ENCODE measurements at places on chromosomes 2 and 18. TPM values are rescaled to one million over a fixed set of nuclear protein-coding genes. Genes with fewer than 3 reads are reported as not detected.

ALS2 gene
- total RNA-seq: 14.7 TPM

LAMA3 gene
- 8.0 TPM for total RNA-seq

GRCh38 chr2:20618468-20618885 lies 32.4 kb downstream of the HS1BP3 start:
- peak overlapping the region; percentile 90 for H3K27ac ChIP-seq
- no peaks in the 10 kb centered on the region for H3K27me3 ChIP-seq
- no peaks in the 10 kb centered on the region for H3K36me3 ChIP-seq
- H3K4me3 ChIP-seq: no peak overlapping the region

KLHL14 gene
- 0.23 TPM for total RNA-seq

DNA sequence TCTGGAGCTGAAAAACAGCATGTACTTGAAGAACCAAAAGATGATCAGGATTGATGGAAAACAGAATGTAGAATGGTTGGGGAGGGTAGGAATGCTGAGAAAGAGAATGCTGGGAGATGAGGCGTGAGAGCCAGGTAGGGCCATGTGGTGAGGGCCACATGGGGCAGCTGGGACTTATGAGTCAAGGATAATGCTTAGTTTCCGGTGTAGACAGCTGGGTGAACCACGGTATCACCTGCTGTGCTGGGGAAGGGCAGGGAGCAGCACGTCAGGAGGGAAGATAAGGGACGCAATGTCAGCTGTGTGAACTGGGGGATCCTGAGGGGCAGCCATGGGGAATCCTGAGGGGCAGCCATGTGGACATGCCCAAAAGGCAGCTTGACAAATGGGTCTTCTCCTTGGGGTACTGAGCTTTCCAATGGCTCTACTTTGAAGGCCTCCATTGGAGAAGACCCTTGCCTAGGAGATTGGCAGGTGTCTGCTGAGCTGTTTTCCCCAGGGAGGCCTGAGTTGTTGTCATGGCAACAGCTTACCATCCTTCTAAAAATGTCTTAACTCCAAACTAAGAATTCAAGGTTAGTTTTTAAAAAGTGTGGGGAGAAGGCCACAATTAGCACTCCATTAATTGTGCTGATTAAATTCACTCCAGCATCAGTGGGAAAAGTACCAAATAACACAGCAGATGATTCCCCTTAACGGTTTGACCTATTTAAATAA lies 51.1 kb downstream of the MTHFD2 start:
- no peaks in the 10 kb centered on the region for H3K36me3 ChIP-seq
- no peaks in the 10 kb centered on the region for H3K27me3 ChIP-seq
- no peaks in the 10 kb centered on the region for H3K4me1 ChIP-seq
- DNase-seq: no peak
- no peak overlapping the region for H3K4me3 ChIP-seq

- H3K4me3 ChIP-seq: no peak overlapping the region
- no peak overlapping the region for H3K27ac ChIP-seq
- no peaks in the 10 kb centered on the region for H3K4me1 ChIP-seq
- H3K36me3 ChIP-seq: no peaks in the 10 kb centered on the region
- no peak for DNase-seq
- H3K27me3 ChIP-seq: no peaks in the 10 kb centered on the region
These were observed 13.4 kb downstream of the ARHGEF4 start for GRCh38 chr2:130849896-130850787.

- no peak for DNase-seq
- H3K4me3 ChIP-seq: no peak overlapping the region
- H3K36me3 ChIP-seq: no peaks in the 10 kb centered on the region
- no peaks in the 10 kb centered on the region for H3K27me3 ChIP-seq
- H3K27ac ChIP-seq: no peak overlapping the region
These were observed 62.8 kb upstream of the SLC39A10 start for GRCh38 chr2:195594248-195594647.

PTPRM gene
- total RNA-seq: 56.9 TPM

DNA sequence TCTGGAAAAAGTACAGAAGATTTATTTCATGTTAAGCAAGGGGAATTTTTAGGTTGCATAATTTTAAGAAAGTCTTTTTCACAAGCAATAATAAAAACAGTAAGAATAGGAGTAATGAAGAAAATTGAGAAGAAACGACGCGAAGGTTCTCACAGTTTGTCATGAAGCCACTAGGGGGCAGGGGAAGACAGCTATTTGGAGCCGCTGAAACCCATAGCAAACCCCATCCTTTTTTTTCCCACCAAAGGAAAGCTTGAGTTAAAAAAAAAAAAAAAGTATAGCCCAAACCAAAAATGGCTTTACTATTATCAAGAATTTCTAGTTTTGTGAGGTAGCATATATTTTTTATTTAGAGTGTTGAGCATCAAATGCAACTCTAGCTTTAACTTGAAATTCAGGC lies 300.9 kb downstream of the PHLPP1 start:
- H3K36me3 ChIP-seq: no peaks in the 10 kb centered on the region
- H3K4me3 ChIP-seq: no peak overlapping the region
- H3K27me3 ChIP-seq: no peaks in the 10 kb centered on the region
- no peaks in the 10 kb centered on the region for H3K4me1 ChIP-seq
- H3K27ac ChIP-seq: no peak overlapping the region

DUSP2 gene
- total RNA-seq: 1.4 TPM

DNA sequence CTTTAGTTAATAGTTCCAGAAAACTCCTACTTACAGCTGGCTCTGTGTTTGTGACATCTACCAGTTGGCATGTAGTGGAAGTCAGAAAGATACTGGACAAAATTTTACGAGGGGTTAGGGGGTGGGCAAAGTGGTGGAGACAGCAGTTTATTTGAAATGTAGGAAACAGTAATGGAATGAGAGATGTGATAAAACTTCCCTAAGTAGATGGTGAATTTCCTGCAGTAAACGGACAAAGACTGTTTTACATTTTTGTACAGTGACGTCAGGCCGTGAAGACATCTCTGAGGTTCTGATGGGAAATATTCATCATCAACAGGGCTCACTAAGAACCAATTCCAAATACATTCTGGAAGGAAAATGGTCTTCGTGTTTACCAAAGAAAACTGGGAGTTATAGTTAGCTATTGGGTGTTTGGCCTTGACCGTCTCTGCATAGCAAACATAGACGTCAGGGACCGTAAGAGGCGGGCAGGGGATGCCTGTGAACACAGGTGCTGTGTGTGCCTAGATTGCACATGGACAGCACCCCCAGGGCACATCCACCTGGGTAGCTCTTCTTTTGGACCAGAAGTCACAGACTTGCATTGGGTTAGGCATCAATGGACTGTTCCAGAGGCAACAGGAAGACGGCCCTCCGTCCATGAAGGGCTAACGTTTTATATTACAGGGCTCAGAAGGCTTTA lies 131.5 kb downstream of the ZNF516 start:
- DNase-seq: peak; percentile 50
- no peaks in the 10 kb centered on the region for H3K36me3 ChIP-seq
- peak overlapping the region; percentile 87 for H3K27ac ChIP-seq

- H3K4me3 ChIP-seq: no peak overlapping the region
- H3K27ac ChIP-seq: no peak overlapping the region
- DNase-seq: peak; percentile 58
- H3K27me3 ChIP-seq: no peaks in the 10 kb centered on the region
- no peaks in the 10 kb centered on the region for H3K36me3 ChIP-seq
These were observed 7.8 kb upstream of the GIGYF2 start for GRCh38 chr2:232689152-232689910.

DNA sequence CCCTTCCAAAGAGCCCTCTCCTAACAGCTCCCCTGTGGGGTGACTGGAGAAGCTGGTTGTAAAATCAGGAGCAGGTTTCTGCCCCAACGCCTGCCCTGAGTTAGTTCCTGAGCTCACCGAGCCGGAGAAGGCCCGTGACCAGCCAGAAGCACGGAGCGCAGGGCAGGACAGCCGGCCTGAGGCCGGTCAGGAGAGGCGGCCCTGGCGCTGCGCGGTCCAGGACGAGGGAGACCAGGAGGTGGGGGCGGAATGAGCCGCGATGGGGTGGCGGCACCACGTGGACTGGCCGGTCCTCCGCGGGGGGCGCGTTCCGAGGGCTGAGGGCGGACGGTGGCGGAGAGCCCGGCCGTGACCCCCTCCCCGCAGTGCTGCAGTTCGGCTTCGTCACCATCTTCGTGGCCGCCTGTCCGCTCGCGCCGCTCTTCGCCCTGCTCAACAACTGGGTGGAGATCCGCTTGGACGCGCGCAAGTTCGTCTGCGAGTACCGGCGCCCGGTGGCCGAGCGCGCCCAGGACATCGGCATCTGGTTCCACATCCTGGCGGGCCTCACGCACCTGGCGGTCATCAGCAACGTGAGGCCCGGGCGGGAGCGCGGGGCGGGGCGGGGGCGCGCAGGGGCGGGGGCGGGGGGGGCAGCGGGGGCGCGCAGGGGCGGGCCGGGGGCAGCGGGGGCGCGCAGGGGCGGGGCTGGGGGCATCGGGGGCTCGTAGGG lies 29.0 kb downstream of the ANO7 start:
- H3K27ac ChIP-seq: peak overlapping the region; percentile 94
- peak; percentile 84 for DNase-seq
- H3K36me3 ChIP-seq: no peaks in the 10 kb centered on the region
- no peaks in the 10 kb centered on the region for H3K4me1 ChIP-seq
- no peaks in the 10 kb centered on the region for H3K27me3 ChIP-seq
- H3K4me3 ChIP-seq: peak overlapping the region; percentile 45

GRCh38 chr2:78541451-78542267 lies 483.8 kb upstream of the REG3G start:
- no peaks in the 10 kb centered on the region for H3K36me3 ChIP-seq
- no peak overlapping the region for H3K27ac ChIP-seq
- no peak for DNase-seq
- H3K4me1 ChIP-seq: no peaks in the 10 kb centered on the region
- H3K4me3 ChIP-seq: no peak overlapping the region

LRRTM1 gene
- 0.55 TPM for total RNA-seq

SLC25A52 gene
- not detected for total RNA-seq

- no peaks in the 10 kb centered on the region for H3K27me3 ChIP-seq
- H3K4me3 ChIP-seq: peak overlapping the region; percentile 34
- H3K36me3 ChIP-seq: no peaks in the 10 kb centered on the region
- no peak overlapping the region for H3K27ac ChIP-seq
- peak; percentile 66 for DNase-seq
These were observed 3.5 kb upstream of the LBX2 start for GRCh38 chr2:74502720-74503505.

GRCh38 chr18:60943297-60943696 lies 389.9 kb upstream of the CDH20 start:
- no peak for DNase-seq
- H3K36me3 ChIP-seq: no peaks in the 10 kb centered on the region
- no peaks in the 10 kb centered on the region for H3K4me1 ChIP-seq
- no peak overlapping the region for H3K27ac ChIP-seq

GRCh38 chr2:130258356-130258755 lies 60.1 kb upstream of the TUBA3E start:
- H3K27ac ChIP-seq: no peak overlapping the region
- no peak for DNase-seq
- H3K4me3 ChIP-seq: no peak overlapping the region
- H3K36me3 ChIP-seq: no peaks in the 10 kb centered on the region
- H3K4me1 ChIP-seq: no peaks in the 10 kb centered on the region

DNA sequence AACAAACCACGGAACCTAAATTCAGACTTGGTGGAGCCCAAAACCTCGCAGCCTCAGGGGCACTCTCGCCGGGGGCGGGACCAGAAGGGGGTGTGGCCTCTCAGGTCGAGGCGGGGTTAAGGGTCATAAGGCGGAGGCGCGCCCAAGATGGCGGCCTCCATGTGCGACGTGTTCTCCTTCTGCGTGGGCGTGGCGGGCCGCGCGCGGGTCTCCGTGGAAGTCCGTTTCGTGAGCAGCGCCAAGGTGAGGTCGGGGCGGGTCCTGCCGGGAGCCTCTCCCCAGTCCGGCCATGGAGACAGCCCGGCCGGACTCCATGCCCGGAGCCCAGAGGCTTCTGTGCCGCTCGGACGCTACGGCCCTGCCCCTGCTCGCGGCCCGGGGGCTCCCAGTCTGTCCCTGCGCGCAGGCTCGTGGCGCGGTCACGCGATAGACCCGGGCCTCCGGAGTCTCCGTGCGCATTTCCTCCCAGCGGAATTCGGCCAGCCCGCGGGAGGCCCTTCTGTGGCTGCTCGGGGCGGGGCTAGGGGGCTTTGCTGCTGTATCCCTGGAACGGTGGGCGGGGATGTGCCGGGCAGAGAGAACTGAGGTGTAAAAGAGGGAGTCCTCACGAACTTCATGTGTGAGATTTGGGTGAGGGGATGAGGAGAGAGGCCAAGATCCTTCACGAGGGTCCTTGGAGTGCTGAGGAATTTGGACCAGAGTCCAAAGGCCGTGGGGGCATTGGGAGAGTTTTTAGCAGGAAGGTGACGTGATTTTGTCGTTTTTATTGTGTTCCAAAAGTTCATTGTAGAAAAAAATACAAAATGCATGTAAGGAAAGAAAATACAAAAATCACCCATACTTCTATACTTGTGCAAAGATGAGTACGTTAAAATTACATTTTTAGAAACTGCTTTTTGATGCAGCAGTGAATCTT lies at the start of gene SMYD5:
TSS of gene SMYD5 (plus strand) at position 126 of the 916 bp plus-strand sequence. CDS start at position 148, 22 bp downstream.
- peaks cover 1% of the 10 kb centered on the region for H3K4me1 ChIP-seq
- no peaks in the 10 kb centered on the region for H3K36me3 ChIP-seq
- peak; percentile 87 for DNase-seq
- peak within 1 kb of the TSS; percentile 60 for H3K4me3 ChIP-seq
- H3K27ac ChIP-seq: peak within 1 kb of the TSS; percentile 88

GRCh38 chr2:168220965-168221819 lies 26.2 kb downstream of the STK39 start:
- no peaks in the 10 kb centered on the region for H3K36me3 ChIP-seq
- no peak for DNase-seq
- no peaks in the 10 kb centered on the region for H3K27me3 ChIP-seq

DNA sequence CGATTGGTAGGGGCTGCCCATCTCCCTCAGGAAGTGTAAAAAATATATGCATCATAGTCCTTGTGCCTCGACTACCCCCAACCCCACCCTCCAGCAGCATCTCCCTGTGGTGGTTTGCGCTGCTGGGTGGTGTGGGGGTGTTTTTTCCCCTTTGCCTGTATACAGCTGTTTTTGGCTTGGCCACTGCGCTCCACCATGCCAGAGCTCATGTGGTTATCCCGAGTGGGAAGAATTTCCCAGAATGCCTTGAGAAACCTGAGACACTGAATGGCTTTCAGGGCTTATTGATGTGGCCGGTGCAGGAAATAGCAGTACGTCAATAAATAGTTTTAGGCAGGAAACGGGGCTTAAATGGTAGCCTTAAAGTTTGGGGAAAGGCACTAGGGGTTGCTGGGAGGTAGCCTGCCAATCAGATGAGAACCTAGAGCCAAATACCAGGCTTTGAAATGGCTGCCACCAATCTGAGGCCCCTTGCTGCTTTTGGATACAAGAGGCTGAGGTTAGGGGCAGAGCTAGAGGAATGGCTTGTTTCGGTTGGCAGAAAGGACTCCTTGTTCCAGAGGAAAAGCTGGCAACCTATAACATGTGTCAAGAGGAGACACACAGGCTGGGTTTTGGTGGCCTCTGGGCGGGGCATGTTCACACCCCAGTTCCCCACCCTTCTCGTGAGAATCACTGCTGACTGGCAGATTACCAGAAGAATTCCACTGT lies 144.1 kb downstream of the SMAD7 start:
- no peaks in the 10 kb centered on the region for H3K27me3 ChIP-seq
- no peak for DNase-seq
- H3K4me3 ChIP-seq: no peak overlapping the region
- peaks cover 10% of the 10 kb centered on the region for H3K4me1 ChIP-seq

Data from ovary (tissue), 10 donors.